ENCODE measurements at places on chromosomes 7 and 10.
A peak's percentile ranks its signal among the peaks of the same experiment; 100 is the strongest.

DNA sequence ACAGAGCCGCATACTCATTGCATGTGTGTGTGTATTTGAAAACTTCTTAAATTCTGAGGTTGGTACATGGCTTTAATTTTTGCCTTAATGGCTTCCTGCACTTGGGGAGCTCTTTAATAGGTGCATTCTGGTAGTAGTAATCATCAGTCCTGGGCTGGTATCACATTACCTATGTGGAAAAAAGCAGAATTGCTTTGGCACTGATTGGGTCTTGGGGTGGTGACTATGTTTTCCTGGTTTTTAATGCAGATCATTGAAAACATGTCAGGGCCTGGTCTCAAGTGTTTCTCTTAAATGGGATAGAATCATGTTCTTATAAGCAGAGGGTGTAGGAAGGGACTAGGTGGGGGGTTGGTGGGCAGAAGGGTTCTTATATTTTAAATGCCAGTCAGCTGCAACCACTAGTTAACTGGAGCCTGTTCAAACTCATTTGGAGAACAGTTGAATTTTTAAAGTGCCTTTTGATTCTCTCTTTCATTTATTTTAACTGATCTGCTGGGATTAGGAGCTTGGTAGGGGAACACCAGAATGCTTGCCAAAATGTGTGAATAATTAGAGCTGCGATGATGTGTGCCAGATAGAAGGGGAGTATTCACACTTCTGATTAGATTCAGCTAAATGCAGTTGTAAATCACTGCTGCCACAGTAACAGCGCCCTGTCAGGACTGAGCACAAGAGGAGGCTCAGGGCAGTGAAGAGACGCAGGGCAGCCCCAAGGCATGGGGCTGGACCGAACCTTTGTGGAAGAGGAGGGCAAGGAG, 633.5 kb upstream of the GALNT17 start:
- no peak for DNase-seq

- no peak for DNase-seq
Observed at GRCh38 chr7:132115758-132116157, 460.5 kb downstream of the PLXNA4 start.

DNA sequence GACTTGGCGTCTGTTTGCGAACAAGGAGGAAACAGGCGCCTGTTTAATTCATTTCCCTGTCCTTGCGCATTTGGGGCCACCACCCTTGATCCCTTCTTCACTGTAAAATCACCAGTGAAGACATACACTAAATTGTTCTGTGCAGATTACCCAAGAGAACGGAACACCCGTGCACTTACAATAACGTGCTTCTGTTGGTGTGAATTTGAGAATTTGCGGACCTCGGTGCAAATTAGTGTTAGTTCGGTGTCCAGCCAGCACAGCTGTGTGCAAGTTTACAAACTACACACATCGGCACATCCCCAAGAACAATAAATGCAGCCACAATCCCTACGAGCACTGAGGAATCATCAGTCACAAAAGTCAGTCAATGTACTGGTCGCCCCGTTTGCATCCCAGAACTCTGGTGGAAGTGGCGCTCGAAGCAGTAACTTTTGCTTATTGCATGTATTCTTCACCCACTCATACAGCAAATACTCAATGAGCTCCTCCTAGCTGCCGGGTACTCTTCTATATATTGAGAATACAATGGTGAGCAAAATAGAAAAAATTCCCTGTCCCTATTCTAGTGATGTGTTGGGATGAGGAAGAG, 786 bp upstream of the CNOT4 start:
- no peak for DNase-seq

DNA sequence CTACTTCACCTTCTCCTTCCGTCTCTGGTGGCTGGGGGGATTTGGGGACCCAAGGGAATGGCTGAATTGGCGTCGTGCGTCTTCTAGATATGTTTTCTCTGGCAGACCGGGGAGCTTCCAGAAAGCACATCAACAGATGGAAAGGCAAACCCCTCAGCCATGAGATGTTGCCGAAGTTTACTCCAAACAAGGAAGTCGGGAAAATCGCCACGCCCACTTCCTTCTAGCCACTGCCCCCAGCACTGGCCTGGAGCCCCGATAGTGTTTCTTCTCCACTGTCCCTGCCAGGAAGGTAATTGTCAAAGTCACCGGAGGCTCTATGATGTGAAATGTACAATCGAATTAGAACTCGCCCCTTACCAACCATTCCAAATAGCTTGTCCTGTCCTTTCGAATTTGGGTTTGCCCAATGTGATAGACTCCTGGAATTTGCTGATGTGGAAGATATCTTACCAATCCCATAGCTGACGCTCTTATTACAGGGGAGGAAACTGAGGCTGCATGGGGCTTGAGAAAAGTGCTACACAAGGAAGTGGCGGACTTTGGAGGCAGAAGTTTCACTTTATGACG, 191.0 kb downstream of the LSM5 start:
- DNase-seq: peak; percentile 29

DNA sequence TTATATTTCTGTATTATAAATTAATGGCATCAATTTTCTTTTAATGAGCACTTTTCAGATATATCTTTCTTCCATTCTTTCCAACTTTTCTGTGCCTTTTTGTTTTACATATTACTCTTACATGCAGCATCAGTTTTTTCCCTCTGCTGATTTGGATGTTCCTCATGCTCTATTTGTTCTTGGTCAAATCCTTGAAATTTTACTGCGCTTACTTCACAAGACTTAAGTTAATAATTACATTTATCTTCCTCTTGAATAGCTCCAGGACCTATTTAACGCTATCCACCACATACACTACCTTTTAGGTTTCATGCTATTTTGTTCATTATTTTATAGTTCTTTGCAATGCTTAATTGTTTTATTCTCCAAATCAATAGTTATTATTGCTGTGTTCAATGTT, 97.6 kb upstream of the CTTNBP2 start:
- no peak for DNase-seq

- no peak for DNase-seq
Observed at GRCh38 chr10:8438603-8439002, 384.1 kb downstream of the GATA3 start.

All from GOT3 (cell line).